ENCODE measurements at places on chromosomes 12 and 14.

- no peaks in the 10 kb centered on the region for H3K27me3 ChIP-seq
- H3K4me1 ChIP-seq = peaks cover 20% of the 10 kb centered on the region
- H3K4me3 ChIP-seq = no peak overlapping the region
These were observed 8.1 kb downstream of the PNP start for GRCh38 chr14:20477211-20477876.

DNA sequence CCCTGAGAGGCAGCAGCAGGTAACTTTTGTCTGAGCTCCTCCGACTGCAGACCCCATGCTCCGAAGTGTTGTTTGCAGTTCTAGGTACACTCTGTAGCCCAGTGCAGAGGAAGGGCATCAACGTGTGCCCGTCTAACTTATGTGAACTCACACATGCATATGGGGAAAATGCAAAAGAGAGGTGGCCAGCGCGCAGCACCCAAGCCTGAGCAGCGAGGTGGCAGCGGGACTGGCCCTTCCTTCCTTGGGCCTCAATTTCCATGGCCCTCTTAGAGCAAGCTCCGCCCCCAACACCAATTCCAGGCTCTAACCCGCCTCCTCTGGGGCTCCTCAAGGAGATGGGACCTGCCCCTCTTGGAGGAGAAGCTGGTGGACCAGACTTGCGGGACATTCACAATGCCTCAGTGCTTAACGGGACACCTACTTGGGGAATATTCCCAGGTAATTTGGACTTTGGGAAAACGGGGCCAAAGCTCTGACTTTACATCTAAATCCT is 27.7 kb downstream of the GPR68 start:
- no peak overlapping the region for H3K4me3 ChIP-seq
- DNase-seq = no peak
- peaks cover 5% of the 10 kb centered on the region for H3K4me1 ChIP-seq
- H3K27me3 ChIP-seq = no peaks in the 10 kb centered on the region
- no peak overlapping the region for H3K27ac ChIP-seq
- peaks cover 26% of the 10 kb centered on the region for H3K36me3 ChIP-seq

DNA sequence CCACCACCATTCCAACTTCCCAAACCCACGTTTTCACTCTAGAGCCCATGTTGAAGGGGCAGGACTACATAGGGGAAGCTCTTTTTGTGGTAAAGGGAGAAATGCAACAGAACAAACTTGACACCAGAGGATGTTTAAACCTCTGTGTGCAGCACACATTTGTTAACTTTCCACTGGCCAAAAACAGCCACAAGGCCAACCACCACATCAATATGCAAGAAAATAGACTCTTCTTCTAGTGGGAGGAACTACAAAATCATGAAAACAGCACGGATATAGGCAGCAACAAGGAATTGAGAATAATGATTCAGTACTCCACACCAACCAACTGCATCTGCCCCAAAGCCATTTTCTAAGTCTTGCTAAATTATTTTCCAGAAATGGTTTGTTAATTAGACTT is 66.3 kb upstream of the CEP83 start:
- H3K4me1 ChIP-seq = no peaks in the 10 kb centered on the region
- H3K4me3 ChIP-seq = no peak overlapping the region
- H3K27ac ChIP-seq = no peak overlapping the region
- H3K27me3 ChIP-seq = no peaks in the 10 kb centered on the region
- H3K36me3 ChIP-seq = no peaks in the 10 kb centered on the region

GRCh38 chr14:106044949-106045596 is 518.7 kb downstream of the TMEM121 start:
- no peak overlapping the region for H3K4me3 ChIP-seq
- peak; percentile 27 for DNase-seq
- no peaks in the 10 kb centered on the region for H3K27me3 ChIP-seq
- no peaks in the 10 kb centered on the region for H3K4me1 ChIP-seq
- H3K27ac ChIP-seq = no peak overlapping the region

DNA sequence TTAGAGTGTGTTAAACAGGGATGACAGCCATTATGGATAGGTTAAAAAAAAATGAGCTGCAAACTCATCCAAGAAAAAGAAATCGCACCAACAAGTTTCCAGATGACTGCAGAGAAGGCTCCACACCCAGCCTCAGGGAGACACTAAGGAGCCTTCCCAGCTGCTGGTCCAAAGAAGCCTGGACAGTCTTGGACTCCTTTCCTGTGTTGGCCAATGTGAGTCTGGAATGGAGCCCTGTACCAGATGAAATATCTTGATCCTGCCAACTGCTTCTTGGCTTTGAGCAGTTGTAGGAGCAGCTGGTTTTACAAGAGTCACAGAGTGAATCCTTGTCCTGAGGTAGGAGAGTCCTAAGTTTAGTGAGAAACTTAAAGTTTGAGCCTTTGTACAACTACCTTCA is 44.5 kb downstream of the SLC38A1 start:
- no peak overlapping the region for H3K27ac ChIP-seq
- H3K27me3 ChIP-seq = no peaks in the 10 kb centered on the region
- no peak for DNase-seq
- H3K4me1 ChIP-seq = no peaks in the 10 kb centered on the region

GRCh38 chr14:103189481-103190470 is 66.5 kb downstream of the TNFAIP2 start:
- H3K4me3 ChIP-seq = peak overlapping the region; percentile 44
- peaks cover 11% of the 10 kb centered on the region for H3K27me3 ChIP-seq
- H3K4me1 ChIP-seq = peaks cover 25% of the 10 kb centered on the region
- no peaks in the 10 kb centered on the region for H3K36me3 ChIP-seq

- H3K27ac ChIP-seq = no peak overlapping the region
These were observed 1141.3 kb downstream of the BCL11B start for GRCh38 chr14:98130691-98131090.

- H3K27me3 ChIP-seq = no peaks in the 10 kb centered on the region
- no peak overlapping the region for H3K27ac ChIP-seq
- H3K4me3 ChIP-seq = no peak overlapping the region
- DNase-seq = no peak
- H3K36me3 ChIP-seq = no peaks in the 10 kb centered on the region
These were observed 59.4 kb upstream of the FICD start for GRCh38 chr12:108455706-108456105.

DNA sequence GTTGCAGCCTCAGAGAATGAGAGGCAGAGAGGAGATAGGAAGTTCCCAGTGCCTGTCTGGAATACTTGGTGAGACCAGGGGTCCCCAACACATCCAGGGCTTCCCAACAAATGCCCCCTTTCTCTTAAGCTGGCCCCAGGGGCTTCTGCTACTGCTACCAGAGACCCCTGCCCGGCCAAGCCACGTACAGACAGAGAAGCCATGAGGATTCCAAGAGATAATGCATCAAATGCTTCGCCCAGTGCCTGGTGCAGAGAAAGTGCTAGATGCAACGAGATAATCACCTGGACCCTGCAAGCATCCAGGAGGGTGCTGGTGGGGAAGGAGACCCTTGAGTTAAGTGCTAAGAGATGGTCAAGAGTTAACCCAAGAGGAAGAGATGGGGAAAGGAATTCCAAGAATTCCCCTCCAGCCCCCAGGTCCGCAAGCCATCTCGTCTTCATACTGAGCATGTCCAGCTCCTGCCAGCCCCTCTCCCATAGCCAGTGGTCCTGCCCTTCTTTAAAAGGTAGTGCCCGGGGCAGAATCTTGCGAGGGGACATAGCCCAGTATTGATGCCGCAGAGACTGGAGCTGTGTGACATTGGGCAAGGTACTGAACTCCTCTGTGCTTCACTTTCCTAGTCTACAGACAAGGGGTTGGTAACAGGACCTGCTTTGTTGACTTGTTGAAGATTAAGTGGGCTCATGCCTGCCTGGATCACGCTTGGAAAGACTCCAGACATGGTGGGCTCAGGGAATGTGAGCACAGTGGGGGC is 103.3 kb downstream of the CALM1 start:
- no peaks in the 10 kb centered on the region for H3K27me3 ChIP-seq
- H3K4me3 ChIP-seq = no peak overlapping the region
- no peaks in the 10 kb centered on the region for H3K36me3 ChIP-seq
- no peak for DNase-seq

DNA sequence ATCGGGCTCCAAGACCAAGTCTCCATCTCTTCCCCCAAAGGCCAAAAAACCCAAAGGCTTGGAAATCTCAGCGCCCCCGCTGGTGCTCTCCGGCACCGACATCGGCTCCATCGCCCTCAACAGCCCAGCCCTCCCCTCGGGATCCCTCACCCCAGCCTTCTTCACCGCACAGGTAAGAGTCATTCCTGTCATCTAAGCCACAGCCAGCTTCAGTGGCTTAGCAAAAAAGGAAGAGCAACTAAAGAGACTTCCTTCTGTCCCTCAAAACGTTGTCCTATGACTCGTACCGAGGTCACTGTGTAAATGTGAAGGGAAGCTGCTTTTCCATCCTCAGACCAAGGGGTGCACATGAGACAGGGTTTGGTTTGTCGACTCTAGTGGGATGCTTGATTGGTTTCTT is 53.4 kb downstream of the ELK3 start:
- peaks cover 53% of the 10 kb centered on the region for H3K36me3 ChIP-seq
- peaks cover 18% of the 10 kb centered on the region for H3K4me1 ChIP-seq
- H3K4me3 ChIP-seq = no peak overlapping the region
- H3K27me3 ChIP-seq = no peaks in the 10 kb centered on the region
- no peak for DNase-seq
- H3K27ac ChIP-seq = no peak overlapping the region

DNA sequence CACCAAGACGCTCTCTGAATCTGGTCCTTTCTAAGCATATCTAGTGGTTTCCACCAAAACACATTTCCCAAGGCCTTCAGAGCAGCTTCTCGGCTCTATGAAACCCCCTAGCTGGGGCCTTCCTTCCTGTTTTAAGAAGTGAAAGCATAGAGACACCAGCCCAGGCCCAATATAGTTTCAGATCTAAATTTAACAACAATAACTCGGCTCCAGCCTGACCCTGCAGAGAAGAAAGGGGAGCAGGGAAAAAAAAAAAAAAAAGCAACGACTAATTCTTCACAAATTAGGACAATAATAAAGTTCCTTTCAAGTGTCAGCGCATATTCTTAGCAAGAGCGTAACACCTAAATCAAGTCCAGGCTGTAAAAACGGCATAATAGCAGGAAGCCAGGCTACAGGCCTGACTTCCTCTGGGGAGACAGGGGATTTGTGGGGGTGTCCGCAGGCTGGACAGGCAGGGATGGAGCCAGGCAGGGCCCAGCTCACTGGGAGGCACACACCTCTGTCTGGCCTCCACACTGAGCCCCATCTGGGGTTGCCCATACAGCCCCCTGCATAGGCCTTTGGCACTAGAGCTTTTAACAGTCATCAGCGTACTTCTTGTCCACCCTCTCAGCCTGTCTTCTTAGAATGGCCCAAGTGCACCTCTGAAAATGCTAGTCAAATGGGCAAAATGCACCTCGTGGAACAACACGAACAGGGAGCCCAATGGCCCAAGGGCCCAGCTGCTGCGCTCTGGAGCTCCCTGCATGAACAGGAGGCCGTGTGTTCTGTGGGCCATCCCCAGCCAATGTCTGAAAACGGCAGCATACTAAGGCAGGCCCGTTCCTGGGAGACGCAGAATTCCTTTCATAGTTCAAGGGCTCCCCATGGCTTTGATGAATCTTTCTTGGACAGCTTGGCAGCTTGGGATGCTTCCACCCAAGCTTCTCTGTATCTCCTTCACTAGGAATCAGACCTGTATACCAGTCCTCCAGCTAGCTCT is 772.9 kb downstream of the MED13L start:
- H3K4me1 ChIP-seq = no peaks in the 10 kb centered on the region
- H3K4me3 ChIP-seq = no peak overlapping the region
- DNase-seq = peak; percentile 47
- H3K36me3 ChIP-seq = no peaks in the 10 kb centered on the region

GRCh38 chr14:35231207-35231760 is 60.9 kb upstream of the PSMA6 start:
- H3K27ac ChIP-seq = no peak overlapping the region
- no peak for DNase-seq

DNA sequence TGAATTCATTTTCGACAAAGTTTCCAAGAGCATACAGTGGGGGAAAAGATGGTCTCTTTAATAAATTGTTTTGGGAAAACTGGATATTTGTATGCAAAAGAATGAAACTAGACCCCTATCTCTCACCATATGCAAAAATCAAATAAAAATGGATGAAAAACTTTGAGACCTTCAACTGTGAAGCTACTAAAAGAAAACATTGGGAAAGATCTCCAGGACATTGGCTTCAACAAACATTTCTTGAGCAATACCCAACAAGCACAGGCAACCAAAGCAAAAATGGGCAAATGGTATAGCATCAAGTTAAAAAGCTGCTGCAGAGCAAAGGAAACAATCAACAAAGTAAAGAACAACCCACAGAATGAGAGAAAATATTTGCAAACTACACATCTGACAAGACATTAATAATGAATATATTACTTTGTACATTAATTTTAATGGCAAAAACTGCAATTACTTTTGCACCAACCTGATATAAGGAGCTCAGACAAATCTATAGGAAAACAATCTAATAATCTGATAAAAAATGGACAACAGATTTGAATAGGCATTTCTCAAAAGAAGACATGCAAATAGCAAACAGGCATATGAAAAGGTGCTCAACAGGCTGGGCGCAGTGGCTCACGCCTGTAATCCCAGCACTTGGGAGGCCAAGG is 50.7 kb downstream of the NUBPL start:
- no peak overlapping the region for H3K4me3 ChIP-seq
- no peak for DNase-seq
- H3K4me1 ChIP-seq = no peaks in the 10 kb centered on the region
- no peaks in the 10 kb centered on the region for H3K36me3 ChIP-seq
- H3K27me3 ChIP-seq = no peaks in the 10 kb centered on the region
- H3K27ac ChIP-seq = no peak overlapping the region

GRCh38 chr12:49208676-49209075 is 19.8 kb upstream of the TUBA1A start:
- no peaks in the 10 kb centered on the region for H3K36me3 ChIP-seq
- H3K4me1 ChIP-seq = peaks cover 2% of the 10 kb centered on the region
- no peak for DNase-seq
- H3K4me3 ChIP-seq = no peak overlapping the region

DNA sequence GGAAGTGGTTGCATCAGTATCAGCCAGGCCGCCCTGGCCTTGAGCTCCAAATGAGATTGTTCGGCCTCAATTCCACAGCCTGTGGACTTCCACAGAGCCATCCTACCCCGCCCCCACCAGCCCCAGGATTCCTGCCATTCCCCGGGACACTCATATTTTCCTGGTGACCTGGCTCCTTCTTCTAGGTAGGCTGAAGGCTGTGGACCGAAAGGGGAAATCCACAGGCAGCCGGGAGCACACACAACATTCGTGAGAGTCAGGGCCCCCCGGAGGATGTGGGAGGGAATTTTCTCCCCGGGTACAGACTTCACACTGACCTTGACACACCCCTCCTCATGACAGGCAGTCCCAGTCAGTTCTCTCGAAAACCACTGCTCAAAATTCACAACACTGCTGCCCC is 39.9 kb downstream of the RIN3 start:
- H3K27me3 ChIP-seq = no peaks in the 10 kb centered on the region
- no peak for DNase-seq
- no peaks in the 10 kb centered on the region for H3K4me1 ChIP-seq
- peaks cover 19% of the 10 kb centered on the region for H3K36me3 ChIP-seq
- H3K27ac ChIP-seq = peak overlapping the region; percentile 41

DNA sequence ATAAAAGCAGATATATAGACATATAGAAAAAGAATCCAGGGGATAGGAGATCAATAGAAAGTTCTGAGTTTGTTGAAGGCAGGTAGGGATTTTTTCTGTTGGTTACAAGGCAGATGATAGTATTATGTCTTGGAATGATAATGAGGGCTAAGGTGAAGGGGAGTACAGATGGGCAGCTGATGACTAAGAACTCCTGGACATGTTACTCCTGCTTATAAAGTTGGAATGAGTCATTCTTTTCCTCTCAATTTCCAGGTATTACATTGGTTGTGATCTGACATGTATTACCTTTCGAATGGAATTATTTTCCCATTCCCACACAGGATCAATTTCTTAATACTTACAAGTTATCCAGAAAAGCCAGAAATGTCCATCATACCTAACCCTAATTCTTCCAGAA is 545.2 kb upstream of the MGAT4C start:
- no peaks in the 10 kb centered on the region for H3K27me3 ChIP-seq
- no peak overlapping the region for H3K27ac ChIP-seq
- DNase-seq = no peak
- no peak overlapping the region for H3K4me3 ChIP-seq
- no peaks in the 10 kb centered on the region for H3K4me1 ChIP-seq

Measured in stomach (tissue), 19 donors.